ENCODE measurements at places on chromosomes 11 and 22.

DNA sequence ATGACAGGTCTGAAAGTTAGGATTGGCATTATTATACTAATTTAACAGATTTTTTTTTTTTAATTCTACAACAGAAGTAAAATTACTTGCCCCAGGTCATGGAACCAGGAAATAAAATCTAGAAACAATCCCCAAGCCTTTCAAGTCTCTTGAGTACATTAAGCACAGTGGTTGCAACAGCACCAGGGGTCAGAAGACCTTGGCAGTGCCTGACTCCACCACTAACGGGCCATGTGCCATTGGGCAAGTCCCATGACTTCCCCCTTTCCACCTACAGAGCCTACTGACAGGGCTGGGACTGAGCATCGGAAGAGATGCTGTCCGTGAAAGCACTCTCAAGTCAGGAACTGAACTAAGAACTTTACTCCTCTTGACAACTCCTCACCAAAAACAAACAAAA, 98.6 kb upstream of the AKIP1 start:
- DNase-seq: peak; percentile 97

GRCh38 chr22:22938672-22939587, 51.3 kb downstream of the IGLL5 start:
- DNase-seq: no peak

- peak; percentile 74 for DNase-seq
Measured at GRCh38 chr11:118572061-118572980, at the start of gene ARCN1. Gene ARCN1 (plus strand): TSS chr11:118572409. CDS start chr11:118572548, 139 bp downstream.

- DNase-seq: no peak
Measured at GRCh38 chr11:64388894-64389293, 29.9 kb downstream of the RPS6KA4 start.

DNA sequence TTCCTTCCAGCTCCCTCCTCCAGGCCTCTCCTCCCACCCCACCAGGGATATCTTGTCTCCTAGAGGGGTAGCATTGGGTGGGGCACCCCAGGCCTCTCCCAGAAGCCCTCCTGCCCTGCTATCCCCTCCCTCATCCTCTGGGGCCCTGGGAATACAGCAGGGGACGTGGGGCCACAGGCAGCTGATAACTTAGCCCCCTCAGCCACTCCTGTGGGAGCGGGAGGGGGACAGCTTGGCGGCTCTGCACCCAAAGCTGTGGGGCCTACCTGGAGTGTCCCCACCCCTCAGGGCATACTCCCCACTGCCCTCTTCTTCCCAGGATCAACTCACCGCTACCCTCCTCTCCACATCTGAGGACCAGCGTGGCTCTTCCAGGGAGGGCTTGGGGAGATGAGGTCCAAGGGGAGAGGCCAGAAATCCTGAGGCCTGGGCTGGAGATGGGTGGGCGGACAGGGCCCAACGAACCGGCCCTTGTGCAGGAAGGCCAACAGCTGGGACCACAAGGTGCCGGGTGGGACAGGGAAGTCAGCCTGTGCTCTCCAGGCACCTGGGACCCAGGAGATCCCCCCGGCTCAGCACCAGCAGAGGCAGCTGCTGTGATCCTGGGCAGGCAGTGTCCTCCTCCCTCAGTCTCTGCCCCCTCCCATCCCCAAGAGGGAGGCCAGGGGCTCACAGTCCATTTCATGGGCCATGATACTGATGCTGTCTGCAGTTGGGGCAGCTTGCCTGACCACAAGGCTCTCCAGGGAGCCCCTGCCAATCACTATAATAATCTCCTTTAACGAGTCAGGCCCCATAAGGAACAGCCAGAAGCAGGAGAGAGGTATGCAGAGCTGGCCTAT, 23.2 kb downstream of the NEAT1 start:
- peak; percentile 42 for DNase-seq

GRCh38 chr11:65817312-65817834, 16.4 kb upstream of the SNX32 start:
- DNase-seq: no peak

DNA sequence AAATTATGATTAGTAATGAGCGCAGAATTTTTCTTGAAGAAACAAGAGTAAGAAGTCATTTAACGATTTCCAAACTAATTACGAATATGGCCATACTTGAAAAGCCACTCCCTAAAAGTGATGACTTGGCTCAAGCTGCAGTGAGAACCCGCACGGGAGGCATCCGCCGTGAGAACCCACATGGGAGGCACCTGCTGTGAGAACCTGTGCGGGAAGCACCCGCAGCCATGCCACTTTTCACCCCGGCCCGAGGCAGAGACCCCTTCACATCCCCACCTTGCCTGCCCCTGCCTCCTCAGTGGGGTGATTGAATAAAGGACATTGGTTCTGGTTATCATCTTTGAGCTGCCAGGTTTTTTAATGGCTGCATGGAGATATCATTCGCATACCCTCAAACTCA, 89.7 kb downstream of the BRD1 start:
- DNase-seq: no peak

GRCh38 chr11:73596547-73596946, 1.4 kb downstream of the FAM168A start:
- no peak for DNase-seq
